Brain (organoid and tissue), 16 donors: ENCODE measurements at places on chromosomes 7 and 10.

GRCh38 chr10:63204667-63205391, 71.7 kb downstream of the NRBF2 start:
- DNase-seq: no peak

GRCh38 chr10:11218395-11218794, 200.7 kb downstream of the CELF2 start:
- no peak for DNase-seq

DNA sequence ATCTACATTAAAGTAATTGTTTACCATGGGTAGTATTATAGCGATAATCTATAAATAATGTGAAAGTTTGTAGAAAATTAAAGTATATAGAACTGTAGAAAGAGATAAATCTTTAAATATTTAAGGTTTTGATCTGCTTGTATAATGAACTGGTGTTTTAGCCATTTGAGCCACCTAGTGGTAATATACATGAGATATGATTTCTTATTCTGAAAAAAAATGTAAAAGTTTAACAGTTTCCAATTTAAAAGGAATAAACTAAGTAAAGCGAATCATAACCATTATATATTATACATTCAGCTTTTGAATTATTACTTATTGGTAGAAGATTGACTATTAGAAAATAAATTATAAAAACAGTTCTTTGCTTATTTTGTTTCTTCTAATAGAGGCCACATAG, 91.2 kb downstream of the OTUD1 start:
- peak; percentile 30 for DNase-seq

DNA sequence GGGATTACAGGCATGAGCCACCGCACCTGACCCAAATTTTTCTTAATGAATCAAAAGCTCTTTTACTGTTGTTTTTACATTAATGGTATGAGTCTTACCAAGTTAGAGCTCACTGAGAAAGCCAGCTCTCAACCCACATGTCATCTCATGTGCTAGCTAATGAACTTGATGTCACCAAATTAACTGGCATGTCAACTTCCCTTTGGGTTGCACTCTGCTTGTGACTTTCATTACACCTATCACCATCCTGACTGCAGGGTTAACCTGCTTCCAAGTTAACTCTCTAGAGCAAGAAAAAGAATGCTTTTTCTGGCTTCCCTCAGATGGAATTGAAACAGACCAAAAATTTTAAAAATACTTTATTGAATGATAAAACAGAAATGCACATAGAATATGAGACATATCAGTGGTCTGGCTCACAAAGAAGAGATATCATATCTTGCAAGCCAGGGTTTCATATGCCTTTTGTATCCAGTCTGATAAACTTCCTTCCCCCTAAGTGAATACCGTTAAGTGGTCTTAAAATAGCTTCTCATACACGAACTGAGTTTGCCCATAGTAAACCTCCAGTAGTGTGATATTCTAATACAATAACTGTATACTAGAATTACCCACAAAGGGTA, 42.9 kb upstream of the TRIM24 start:
- DNase-seq: no peak

DNA sequence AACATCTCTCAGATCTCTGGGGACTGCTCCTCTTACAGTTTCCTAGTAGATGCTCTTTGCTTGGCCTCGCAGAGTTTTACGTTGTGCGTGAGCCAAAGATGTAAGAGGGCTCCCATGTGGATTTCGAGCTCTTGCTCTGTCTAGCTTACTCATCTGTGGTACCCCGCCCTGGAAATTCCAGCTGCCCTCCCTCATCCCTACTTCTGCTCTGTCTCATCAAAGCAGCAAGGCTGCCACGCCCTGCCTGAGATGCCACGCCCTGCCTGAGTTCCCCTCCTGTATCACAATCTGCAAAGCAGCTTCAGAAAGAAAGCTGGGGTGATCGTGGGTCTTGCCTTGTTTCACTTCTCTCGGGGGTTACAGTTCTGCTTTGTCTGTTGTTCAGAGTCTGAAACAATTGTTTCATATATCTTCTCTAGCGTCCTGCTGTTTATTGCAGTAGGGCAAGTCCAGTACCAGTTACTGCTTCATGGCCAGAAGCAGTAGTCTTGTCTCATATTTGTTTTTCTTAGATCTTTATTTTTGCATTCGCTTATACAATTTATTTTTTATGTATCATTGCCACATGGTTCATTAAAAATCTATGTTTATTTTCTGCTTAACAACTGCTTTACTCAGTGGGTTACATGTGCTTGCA, 36.1 kb upstream of the CCNY start:
- DNase-seq: no peak

DNA sequence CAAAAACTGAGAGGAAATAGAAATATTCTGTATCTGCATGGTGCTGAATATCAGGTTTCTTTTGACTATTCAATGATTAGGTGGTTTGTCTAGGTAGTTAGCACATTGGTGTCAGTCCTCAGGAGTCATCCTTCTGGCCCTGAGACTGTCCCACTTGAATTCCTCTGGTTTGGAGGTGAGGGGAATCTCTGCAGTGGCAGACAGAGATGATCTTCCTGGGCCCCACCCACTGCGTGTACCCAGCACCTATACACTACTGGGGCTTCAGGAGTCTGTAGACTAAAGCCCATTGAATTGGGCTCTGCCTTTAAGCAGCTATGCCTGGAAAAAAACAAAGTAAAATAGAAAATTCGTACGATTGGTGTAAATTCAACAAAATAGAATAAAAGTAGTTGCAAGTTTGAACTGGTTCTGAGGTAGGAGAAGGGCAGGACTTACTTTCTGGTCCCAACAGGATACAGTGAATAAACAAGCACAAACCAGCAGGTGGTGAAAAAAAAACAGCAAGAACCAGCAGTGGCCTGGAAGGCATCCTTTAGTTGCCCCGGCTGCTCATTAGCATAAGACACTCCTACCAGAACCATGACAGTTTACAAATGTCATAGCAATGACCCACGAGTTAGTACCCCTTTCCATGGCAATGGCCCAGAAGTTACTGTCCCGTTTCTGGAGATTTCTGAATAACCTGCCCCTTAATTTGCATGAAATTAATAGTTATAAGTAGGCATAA, 1.7 kb downstream of the LIPM start:
- DNase-seq: no peak
